Cortex of kidney (tissue), 1 donor: ENCODE measurements at places on chromosomes 6 and 20.

DNA sequence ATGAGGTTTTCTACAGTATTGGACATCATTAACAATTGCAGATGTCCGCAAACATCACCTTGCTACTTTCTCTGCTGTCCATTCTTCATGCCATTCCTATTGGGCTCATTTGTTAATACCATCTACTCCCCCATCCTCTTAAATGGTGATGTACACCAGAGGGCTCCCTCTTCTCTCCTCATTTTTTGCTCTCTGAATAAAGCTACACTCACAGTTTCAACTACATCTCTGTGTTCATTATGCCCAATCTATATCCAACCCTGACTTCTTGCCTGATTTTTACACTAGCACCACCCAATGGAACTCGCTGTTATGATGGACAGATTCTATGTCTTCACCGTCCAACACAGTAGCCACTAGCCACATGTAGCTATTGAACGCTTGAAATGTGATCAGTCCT lies 288.1 kb upstream of the ID4 start:
- DNase-seq = no peak

GRCh38 chr20:23086056-23086566 lies at the start of gene CD93:
TSS of gene CD93 (minus strand) at chr20:23086324. CDS start at chr20:23086192, 132 bp downstream.
- DNase-seq = no peak

GRCh38 chr20:57968120-57968519 lies 258.3 kb upstream of the PMEPA1 start:
- no peak for DNase-seq

DNA sequence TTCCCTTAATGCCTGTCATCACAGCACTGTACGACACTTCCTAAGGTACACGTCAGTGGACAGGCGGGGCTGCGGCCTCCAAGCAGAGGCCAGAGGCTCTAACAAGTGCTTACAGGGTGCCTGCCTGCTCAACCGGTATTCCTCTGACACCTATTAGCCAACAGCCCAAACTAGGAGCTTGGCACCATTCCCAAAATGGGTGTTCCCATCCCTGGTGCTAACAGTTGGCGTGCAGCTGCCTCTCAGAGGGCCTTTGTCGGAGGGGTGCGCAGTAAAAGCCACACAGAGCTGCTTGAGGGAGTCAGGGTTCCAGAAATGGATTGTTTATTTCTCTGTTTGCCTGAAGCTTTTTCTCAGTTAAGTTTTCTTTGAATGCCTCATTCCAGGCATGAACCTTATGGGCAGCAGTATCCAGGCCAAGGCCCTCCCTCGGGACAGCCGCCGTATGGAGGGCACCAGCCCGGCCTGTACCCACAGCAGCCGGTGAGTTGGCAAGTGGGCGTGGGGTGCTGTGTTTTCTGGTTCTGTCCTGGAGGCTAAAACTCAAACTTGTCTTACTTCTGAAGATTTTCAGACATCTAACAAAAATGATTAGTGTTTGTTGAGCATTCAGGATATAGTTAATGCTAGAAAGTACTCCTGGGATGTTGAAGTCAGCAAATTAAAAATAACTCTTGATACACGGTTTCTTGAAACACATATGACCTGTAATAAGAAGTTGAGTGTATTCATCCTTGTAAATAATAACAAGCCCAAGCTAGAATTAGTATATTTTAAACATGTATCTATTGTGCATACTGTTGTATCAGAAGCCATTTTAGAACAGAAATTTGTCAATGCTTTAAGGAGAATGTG lies 124.7 kb downstream of the TMEM242 start:
- no peak for DNase-seq

DNA sequence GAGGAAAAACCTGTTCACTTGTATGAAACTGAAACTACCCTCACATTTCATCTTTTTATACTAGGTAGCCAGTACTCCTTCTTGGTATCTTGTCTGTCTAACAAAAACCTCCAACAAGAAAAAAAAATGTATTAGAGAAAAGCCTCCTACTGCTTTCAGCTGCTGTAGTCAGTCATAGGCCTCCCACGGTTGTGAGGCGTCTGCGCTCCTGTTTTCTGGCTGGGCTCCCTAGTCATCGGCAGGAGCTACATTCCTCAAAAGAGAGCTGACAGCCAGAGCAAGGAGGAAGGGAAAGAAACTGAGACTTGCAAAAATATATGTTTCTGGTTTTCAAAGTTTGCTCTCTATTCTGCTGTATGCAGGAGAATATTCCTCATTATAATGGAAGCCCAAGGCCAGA lies 517.0 kb downstream of the LMBRD1 start:
- no peak for DNase-seq

- DNase-seq = no peak
Observed at GRCh38 chr6:22411376-22412105, 114.7 kb upstream of the PRL start.
